BE2C (cell line): ENCODE measurements at places on chromosomes 7 and 10.

DNA sequence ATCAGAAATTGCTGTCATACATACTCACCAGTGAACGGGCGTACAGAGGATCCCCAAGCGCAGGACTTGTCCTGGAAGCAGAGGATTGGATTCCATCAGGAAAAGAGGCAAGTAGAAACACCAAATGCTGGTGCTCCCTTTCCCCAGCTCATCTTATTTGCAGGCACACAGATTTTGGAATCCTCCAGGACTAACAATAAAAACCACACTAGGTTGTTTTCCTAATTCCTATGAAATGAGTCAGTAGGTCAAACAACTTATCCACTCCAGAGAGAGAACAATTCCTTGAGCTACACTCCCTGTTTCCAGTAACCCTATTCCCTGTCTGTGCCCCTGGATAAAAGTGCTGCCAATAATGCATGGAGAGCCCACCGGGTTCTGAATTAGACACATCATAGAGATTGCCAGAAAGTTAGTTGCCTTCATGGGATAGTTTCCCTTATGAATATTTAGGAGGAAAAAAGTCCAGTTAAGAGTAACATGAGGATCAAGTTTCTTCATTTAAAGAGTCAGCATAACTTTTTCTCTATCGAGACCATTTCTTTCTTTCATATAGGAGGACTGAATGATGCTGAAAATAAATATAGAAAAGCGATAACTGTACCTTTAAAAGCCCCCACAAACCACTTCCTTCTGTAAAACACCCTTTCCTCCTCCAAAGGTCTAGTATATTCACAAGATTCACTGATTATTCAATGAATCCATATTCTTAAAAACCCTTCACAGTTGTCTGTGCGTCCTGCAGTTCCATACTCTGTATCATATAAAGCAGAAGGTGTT is 178.3 kb upstream of the KLF14 start:
- no peak for DNase-seq

DNA sequence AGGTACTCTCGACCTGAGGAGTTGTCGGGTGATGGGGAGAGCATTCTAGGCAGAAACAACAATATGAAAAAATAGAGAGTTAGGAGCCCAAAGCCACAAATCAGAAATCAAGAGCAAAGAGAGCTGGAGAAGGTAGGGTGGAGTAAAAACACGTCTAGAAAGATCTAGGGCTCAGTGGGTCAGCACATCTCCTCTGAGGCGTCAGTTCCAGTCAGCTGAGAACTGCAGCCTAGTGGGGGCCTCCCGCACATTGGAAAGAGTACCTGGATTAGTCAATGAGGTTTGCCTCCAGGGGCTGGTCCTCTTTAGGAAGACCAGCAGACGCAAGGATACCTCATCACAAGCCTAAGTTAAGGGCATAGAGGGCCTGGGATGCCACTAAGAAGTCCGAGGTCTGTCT is 113.2 kb upstream of the LANCL2 start:
- no peak for DNase-seq

DNA sequence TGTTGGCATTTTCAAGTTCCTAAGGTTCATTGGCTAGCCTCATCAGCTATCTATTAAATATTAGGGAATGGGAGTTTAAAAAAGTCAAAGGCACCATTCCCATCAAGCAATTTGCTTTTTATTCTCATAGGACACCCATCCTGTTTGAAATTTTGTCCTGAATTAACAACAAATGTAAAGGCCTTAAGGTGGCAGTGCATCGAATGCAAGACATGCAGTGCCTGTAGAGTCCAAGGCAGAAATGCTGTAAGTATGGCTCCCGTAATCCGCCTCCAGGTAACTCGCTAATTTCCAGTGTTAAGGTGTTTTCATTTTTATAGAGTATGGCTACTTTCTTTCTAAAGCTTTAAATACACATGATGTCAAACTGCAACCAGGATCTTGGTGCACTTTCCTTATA is 141.9 kb upstream of the SAMD8 start:
- no peak for DNase-seq

DNA sequence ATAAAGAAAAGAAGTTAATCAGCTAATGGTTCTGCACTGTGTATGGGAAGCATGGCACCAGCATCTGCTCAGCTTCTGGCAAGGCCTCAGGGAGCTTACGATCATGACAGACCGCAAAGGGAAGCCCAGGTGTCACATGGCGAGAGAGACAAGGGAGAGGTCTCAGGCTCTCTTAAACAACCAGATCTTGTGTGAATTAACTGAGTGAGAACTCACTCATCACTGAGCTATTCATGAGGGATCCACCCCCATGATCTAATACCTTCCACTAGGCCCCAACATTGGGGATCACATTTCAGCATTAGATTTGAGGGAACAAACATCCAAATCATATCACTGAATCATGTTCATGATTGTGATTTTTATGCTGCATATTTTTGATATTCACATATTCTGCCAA is 5.8 kb downstream of the USP54 start:
- no peak for DNase-seq

GRCh38 chr7:146486519-146486918 is 369.9 kb downstream of the CNTNAP2 start:
- DNase-seq, result no peak

GRCh38 chr10:3574451-3574850 is 210.6 kb downstream of the KLF6 start:
- no peak for DNase-seq

DNA sequence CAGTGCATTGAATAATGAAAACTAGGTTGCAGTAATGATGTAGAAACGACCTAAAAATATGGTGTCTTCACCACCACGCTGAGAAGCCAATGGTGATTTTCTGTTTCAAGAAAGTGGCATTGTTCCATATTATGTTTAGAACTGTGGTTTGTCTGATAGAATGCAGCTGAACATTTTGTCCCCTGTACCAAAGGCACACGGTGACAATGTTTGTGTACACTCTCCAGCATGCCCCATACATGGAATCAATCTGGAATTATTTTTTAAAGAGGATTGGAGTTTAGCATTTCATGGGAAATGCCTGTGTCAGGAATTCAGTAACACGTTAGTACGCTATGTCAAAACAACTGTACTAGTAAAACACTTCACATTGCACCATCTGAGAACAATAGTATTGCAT is 237.4 kb upstream of the AUTS2 start:
- DNase-seq, result no peak

DNA sequence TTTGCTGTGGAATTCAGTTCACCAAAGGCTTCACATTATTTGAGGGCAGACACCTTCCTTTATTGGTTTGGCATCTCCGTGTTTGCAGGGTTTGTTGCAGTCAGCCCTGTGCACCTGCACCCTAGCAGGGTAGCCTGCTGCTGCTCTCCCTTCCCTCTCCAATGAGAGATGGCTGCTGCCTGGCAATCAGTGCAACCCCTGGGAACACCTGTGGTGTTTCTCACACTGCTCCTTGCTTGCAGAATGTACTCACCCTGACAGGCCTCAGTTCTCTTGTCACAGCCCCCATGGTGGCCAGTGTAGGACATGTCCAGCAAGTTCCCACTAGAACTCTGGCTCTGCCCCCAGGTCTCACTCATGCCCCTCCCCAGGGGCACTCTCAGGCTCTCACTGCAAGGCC is 12.1 kb upstream of the PPIA start:
- DNase-seq, result no peak

GRCh38 chr7:11191574-11192220 is 218.0 kb downstream of the PHF14 start:
- DNase-seq, result no peak

DNA sequence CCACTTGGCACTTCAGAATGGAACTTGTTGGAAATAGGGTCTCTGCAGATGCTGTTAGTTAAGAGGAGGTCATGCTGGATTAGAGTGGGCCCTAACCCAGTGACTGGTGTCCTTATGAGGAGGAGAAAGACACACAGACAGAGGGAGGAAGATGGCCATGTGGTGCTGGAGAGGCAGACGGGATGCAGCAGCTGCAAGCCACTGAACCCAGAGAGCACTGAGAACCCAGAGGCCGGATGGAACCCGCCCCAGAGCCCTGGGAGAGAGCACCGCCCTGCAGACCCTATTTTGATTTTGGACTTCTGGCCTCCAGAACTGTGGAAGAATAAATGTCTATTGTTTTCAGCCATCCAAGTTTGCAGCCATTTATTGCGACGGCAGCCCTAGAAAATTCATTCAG is 58.0 kb upstream of the EBF3 start:
- DNase-seq, result no peak

DNA sequence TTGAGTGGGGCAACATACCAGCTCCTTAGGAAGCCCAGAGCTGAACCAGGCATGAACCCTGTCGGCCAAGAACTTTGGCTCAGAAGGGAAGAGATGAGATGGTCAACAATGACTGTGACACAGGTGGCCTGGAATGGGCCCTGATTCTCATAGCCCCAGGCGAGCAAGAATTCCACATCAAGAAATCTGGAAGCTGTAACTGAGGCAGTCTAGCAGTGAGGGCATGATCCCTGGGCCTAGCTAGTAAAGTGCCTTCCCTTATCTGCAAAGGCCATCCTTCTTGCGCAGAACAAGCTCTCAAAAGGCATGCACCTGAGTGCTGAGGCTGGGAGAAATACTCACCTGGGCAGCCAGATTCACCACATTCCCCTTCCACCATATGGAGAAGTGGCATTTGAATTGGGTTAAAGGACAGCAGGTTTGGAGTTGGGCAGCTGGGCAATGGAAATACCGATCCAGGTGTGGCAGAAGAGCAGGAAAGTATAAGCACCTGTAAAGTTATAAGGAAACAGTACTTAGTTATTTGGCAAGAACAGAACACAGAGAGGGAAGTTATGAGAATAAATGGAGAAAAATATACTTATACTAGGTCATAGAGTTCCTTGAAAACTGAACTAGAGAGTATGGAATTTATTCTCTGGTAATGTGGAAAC is 78.6 kb upstream of the CAPZA2 start:
- DNase-seq, result no peak
